ENCODE measurements at places on chromosomes 12 and 14.

DNA sequence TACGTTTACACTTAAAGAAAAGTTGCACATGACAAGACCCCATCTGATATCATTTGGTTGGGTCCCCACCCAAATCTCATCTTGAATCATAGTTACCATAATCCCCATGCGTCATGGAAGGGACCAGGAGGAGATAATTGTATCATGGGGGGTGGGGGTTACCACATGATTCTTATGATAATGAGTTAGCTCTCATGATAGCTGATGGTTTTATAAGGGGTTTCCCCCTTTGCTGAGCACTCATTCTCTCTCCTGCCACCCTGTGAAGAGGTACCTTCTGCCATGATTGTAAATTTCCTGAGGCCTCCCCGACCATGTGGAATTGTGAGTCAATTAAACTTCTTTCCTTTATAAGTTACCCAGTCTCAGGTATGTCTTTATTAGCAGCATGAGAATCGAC lies 60.3 kb downstream of the PHLDA1 start:
- DNase-seq, result no peak

DNA sequence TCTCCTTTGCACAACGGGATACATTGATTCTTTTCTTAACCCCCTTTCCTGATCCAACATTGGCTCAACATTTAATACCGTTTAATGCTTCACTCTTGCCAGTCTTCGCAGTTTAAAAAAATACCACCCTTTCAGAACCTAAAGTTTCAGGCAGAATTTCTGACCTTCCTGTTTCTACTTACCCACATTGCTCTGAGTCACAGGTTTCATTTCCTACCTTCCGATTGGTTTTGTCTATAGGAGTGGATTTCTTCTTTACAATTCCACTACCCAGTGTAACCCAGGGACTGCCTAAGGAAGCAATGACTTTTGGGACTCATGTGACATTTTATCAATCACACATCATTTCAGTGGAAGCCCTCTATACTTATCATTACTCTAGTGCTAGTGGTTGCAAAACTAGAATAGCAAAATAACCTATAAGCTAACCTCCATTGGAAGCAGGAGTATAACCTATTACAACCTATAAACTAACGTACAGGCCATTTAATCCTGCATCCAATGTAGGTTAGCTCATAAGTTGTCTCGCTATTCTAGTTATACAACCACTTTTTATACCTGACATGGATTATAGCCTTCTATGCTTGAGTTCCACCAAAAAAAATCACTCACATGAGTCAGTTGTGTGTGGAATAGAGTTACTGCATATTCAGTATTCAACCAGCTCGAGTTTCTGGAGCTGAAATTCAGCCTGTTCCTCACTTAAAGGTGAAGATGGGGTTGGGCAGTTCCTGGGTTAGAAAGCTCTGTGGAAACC lies 64.9 kb upstream of the KITLG start:
- no peak for DNase-seq

- DNase-seq, result no peak
Observed at GRCh38 chr12:11615481-11615880, 34.0 kb upstream of the ETV6 start.

DNA sequence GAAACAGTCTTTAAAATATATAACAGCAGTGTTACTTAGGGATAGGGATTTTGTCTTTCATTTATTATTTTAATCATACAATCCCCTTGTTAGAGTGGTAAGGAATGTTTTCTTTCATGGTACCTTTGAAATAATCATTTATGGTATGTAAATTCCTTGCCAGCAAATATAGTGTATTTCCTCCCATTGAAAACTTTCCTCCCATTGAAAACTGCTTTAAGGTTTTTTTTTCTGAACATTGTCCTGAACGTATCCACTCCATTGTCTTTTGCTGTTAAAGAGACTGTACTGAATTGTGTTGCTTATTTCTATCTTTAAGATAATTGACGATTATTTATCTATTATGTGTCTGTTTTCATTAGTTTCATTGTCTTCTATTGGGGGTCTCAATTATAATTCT lies 83.5 kb downstream of the PPHLN1 start:
- DNase-seq, result no peak

DNA sequence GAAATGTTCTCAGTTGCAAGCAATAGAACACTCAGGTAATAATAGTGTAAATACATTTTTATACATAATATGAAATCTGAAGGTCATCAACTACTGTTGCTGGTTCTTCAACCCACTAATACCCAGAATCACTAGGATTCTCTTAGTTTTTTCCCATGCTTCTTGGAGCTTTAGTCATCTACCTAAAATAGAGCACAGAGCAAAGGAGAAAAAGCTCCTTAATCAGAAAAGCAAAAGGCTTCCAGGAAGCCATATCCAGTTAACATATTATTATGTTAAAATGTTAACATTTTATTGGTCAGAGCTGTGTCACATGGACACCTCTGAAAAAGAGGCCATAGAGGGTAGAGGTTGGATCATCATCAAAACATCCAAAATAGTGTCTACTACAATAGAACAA lies 57.0 kb downstream of the CCER1 start:
- DNase-seq, result no peak

- peak; percentile 70 for DNase-seq
Observed at GRCh38 chr12:103929046-103929783, 995 bp upstream of the HSP90B1 start.

- DNase-seq, result no peak
Observed at GRCh38 chr12:89800435-89800834, 91.8 kb upstream of the ATP2B1 start.

DNA sequence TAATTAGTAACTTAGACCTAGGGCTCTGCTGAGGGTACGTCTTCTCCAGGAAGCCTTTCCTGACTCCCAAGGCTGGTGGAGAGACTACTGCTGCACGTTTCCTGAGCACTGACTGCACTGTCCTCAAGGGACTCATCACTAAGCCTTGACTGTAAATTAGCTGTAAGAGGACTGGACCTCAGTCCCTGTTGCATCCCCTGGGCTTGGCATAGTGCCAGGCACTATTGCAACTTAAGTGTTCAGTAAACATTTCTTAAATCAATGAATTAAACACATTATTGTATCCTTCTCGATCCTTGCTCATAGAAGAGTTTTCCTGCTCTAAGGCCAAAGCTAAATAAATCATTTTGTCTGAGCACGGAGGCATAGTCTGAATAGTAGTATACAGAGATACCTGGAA lies 31.9 kb upstream of the IFNG-AS1 start:
- no peak for DNase-seq

- DNase-seq, result no peak
Observed at GRCh38 chr14:36663404-36664321, 2.0 kb downstream of the PAX9 start.

Data from T-helper 9 cell (primary cell).